ENCODE measurements at places on chromosomes 7 and 10. TPM values are rescaled to one million over a fixed set of nuclear protein-coding genes. Genes with fewer than 3 reads are reported as not detected.

GRCh38 chr7:88127637-88128290 is 92.1 kb downstream of the SRI start:
- DNase-seq: no peak

GRCh38 chr10:120492346-120492745 is 35.3 kb downstream of the PLPP4 start:
- DNase-seq: no peak

DNA sequence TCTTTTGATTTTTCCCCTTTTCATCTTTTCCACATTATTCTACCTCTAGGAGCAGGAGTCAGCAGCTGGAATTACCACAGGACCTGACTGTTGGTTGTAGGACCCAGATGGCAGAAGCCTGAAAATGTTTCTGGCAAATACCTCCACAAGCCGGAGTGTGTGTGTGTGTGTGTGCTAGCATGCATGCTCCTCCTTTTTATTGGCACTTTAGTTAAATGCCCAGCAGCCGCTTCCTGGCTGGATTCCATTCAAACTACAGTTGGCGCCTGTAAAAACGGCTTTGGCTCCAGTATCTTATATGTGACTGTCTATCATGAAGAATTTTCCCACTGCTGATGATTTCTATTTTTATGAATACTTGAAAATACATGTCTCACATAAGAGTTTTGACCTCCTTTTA is 319.7 kb upstream of the SP4 start:
- no peak for DNase-seq

- no peak for DNase-seq
These were observed 91.8 kb downstream of the ACTR3B start for GRCh38 chr7:152851326-152851725.

DNA sequence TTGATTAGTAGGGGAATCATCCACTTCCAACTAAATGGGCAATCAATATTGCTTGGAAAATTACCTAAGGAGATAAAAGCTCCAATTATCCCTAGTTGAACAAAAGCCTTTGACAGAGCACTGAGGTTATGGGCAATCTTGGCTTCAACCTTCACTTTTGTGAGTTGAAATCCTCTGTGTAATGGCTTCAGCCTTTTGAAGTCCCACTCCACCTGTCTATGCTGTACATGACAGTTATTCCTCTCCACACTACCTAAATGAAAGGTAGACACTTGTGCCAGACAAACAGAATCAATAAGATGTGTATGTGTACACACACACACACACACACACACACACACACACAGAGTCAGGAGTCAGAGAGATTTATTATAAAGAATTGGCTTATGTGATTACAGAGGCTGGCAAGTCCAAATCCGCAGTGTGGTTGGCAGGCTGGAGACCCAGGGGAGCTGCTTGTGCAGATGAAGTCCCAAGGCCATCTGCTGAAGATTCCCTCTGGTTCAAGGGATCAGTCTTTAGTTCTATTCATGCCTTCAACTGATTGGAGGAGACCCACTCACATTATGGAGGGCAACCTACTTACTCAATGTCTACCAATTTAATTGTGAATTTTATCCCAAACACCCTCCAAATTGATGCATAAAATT is 164.8 kb upstream of the CDC14C start:
- no peak for DNase-seq

TSPAN33 gene
- 6.2 TPM for total RNA-seq

LRRC61 gene
- total RNA-seq: 24.5 TPM

DNA sequence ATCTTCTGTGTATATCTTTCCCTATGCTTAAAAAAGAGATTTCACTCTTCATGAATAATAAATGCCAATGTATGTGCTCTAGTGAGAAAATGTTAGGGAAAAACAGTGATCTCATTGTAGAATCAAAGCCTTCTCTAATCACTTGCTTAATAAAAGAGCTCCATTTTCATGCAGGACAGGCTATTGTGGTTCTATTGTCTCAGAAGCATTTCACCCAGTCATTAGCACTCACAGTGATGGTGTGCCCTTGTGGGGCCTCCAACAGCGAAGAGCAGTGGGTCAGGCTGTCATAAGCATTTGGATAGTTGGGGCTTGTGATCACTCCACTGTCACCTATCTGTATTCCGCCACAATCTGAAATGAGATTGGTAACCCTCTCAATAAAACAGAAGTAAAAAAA is 83.9 kb upstream of the RSU1 start:
- DNase-seq: no peak

- DNase-seq: no peak
These were observed 89.4 kb downstream of the CTNNA3 start for GRCh38 chr10:67606572-67606971.

DNA sequence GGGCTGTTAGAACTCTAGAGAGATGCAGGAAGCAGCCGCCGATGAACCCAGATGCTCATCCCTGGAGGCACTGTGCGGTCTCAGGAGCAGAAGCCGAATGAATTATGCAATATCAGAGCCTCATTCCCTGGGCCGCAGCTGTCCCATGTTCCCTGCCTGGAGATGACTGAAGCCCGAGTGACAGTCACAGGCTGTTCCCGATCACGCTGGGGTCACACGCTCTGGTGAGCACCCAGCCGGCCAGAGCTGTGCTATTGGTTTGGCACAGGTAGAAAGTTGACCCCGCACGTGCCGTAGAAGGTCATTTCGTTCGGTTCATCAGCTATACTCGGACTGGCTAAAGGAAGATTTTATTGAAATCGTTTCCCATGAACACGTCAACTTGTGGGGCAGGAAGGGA is 140.5 kb upstream of the SH2B2 start:
- DNase-seq: no peak

DNA sequence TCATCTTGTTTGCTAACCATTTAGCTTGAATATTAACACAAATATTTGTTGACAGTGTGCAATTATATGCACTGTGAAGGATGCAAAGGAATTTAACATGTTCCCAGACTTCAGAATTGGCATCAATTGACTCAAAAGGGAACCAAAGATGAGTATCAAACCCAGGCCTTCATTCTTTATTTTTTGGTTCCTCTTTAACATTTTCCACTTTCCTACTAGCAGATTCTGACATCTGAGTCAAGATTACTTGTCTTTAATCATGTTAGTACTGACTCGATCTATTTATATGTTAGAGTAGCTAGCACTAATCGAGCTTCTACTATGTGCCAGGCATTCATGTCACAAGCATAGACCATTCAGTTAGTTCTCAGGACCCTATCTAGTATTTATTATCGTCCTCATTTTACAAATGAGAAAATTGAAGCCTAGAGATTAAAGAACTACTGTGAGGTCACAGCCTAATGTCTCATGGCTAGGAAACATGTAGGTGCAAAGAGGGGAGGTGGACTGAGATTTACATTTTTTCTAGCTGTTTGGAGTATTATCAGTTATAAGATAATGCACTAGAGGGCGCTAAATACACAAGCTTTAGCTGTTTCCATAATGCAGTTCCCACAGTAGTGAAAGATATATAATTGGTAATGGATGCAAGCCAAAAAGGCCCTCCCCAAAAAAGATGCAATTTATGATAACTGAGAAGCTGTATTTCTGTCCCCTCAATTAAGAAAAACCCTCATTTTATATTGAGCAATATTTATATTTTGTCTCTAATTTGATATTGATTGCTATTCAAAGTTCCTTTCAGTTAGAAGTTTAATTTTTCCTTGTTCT is 32.9 kb upstream of the KMT2E start:
- no peak for DNase-seq

DNA sequence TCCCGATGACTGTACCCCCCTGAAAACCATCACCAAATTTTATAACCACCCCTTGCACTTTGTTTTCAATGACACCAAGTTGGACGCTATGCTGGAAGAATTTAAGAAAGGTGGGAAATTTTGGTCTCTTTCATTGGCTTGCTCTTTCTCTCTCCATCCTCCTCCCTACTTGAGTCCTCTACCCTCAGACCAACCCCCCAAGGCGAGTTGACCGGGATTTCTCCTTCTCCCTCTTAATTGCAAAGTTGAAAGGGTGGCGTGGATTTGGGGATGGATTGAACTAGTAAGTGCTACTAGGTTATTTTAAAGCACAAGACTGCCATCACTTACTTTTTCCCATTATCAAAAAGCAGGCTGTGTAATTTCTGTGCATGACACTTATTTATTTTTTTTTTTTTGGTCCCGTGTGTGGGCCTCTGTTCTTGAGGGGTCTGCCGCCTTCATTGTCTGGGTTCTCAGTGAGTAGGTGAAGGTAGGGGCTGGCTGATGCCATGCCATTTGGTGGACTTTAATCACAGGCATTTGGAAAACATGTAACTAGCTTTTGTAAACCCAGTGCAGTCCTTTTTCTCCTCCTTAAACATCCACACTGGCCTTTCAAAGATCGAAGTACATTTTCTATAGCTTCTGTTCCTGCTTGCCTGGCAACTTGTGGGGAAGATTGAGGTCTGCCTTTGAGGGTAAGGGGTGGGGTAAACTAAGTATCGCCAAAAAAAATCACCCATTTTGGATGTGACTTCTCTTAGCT is 2.1 kb downstream of the CNNM2 start:
- no peak for DNase-seq

- no peak for DNase-seq
These were observed 52.9 kb downstream of the AUTS2 start for GRCh38 chr7:69651101-69651590.

- no peak for DNase-seq
These were observed 5.9 kb upstream of the PWWP2B start for GRCh38 chr10:132390921-132391675.

FXYD4 gene
- total RNA-seq: not detected

- DNase-seq: no peak
These were observed 39.6 kb downstream of the SORCS3 start for GRCh38 chr10:104680467-104681401.

NCF1 gene
- total RNA-seq: 1.1 TPM

DNA sequence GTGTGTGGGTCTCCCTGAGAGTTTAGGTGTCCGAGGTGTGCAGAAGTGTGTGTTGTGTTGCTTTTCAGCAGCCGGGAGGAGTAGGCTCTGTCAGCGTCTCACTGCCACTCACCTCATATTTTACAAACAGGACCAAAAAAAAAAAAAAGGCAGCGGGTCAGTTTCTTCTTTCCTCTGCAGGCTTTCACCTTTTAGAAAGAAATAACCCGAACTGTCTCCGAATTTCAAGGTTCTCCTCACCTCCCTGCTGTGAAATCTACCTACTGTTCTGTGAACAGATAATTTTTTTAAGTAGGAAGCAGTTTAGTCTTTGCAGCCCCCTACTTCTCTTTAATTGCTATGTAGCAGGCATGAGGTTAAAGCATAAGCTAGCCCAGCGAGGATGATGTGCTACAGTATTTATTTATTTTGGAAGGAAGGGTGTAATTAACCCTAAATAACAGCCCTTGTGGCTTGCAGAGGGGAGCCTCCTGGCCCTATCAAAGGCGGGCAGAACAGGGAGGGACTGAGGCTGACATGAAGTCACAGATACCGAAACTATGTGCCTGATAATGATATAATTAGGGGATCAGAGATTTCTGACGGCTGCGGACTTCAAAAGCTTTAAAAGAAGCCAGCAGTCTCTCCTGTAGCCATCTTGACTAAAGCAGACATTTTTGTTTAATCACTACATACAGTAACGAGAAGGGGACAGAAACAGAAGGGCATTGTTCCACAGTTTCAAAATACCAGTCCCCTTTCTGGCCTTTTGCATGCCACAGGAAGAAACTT is 1.6 kb downstream of the BAMBI start:
- no peak for DNase-seq

CALML5 gene
- total RNA-seq: not detected

DNA sequence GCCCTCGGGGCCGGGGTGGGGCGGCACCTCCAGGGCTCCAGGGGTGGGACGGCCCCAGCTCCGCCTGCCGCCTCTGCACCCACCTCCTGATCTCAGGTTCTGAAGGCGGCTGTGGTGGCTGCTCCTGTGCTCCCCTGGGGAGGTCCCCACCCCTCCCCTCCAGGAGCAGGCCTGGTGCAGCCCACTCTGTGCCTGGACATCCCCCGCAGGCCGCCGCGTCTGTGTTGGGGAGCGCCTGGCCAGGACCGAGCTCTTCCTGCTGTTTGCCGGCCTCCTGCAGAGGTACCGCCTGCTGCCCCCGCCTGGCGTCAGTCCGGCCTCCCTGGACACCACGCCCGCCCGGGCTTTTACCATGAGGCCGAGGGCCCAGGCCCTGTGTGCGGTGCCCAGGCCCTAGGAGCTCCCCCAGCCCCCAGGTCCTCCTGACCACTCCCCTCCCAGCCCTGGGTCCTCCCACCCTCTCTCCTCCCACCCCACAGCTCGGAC is 5.5 kb downstream of the CYP2W1 start:
- no peak for DNase-seq

DNA sequence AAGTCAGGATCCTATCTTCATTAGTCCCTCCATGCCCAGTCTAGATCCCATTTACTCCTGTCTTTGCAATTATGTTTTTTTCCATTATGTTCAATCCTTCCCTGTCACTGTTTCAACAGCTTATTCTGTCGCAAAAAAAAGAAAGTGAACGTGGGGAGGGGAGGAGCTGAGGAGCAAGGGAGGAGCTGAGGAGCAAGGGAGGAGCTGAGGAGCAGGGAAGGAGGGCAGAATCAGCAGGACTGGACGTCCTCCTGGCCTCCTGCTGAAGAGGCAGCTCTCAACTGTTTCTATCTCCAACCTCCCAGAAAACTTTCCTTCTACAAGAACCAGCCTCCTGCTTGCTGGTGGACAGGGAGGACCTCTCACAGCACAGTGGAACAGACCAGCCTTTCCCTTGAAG is 26.0 kb downstream of the LARP4B start:
- no peak for DNase-seq

DNA sequence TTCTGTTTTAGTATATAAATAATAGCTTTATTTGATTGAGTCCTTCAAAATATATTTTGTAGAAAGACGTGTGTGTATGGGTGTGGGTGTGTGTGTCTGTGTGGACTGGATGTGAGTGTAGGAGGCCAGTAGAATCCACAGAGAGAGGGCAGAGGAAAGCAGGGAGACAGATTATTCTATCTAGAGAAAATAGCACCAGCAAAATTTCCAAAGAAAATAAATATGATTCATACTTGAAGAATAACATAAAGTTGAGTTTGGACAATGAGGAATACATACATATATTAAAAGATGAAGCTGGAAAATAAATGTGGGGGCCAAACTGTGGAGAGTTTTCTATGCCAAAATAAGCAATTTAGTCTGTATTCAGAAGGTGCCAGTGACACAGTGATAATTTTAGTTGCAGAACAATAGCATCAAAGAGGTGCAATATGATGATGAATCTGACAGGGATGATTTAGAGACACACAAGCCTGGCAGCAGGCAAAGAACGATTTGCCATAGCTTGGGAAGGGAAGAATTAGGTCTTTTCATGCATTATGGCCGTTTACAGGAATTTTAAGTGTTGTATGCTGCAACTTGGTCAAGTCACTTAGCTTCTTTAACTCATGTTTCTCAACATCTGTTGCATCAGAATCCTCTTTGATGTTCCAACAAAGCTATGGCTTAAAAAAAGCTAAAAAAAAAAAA is 121.3 kb downstream of the SEMA3A start:
- DNase-seq: no peak

ARMC3 gene
- total RNA-seq: not detected

- DNase-seq: no peak
These were observed 2.6 kb upstream of the DLX6 start for GRCh38 chr7:97002555-97003261.

- no peak for DNase-seq
These were observed 57.6 kb upstream of the CACUL1 start for GRCh38 chr10:118812393-118812740.
